WERI-Rb-1 (cell line): ENCODE measurements at places on chromosomes 1 and 21.

DNA sequence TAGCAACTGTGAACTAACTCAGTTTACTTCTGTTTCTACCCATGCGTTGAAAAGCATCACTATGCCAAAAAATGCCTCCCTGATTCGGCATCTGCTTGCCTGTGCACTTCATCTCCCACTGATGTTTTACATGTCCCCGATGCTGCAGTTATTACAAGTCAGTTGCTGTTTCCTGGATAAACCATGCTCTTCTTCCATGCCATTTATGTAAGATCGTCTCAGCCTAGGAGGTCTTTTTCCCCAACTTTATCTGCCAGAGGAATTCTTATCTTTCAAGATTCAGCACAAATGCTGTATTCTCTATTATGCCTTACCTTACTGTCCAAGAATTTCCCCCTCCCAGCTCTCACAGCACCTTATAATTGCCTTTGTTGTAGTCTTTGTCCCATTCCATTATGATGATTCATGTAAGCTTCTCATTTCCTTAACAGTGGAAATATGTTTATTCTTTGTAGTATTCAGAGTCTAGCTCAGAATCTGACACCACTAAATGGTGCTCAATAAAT lies 30.0 kb downstream of the PRKACB start:
- no peak for DNase-seq

DNA sequence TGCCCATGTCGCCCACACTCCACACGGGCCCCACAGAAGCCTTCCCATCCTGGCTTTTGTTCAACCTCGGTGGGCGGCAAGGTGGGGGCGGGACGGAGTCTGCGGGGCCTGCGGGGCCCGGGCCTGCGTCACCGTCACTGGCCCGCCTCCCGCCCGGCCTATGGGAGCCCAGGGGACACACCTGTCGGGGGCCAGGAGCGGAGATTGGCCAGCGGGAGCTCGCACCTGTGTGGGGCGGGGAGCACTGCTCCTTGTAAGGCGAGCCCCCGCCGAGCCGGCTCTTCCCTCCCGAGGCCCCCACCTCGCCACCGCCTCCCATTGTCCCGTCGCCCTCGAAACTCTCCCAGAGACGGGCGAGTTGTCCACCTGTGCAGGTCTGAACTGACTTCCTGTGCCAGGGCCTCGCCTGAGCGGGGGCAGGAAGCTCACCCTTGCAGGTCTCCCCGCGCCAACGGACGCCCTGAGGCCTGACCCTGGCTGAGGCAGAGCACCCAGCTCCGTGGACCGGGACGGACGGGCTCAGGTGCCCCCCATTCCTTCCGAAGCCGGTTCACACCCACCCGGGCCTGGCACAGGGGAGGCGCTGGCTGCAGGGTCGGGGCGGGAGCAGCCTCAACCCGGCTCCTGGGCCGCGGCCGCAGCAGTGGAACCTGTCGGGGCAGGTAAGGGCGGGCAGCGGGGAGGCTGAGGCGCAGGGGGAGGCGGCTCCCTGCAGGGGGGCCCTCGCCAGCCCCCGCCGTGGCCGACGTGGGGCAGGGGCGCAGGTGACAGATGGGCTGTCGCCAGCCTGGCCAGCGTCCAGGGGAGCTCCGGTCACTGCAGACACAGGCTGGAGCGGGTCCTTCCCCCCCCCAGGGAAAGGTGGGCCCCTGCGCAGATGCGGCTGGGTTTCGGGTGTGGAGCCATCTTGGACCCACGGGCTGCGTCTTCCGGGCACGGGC lies 10.8 kb upstream of the TTLL10 start:
- DNase-seq: no peak

- no peak for DNase-seq
Observed at GRCh38 chr1:231286603-231287002, 45.6 kb downstream of the GNPAT start.

DNA sequence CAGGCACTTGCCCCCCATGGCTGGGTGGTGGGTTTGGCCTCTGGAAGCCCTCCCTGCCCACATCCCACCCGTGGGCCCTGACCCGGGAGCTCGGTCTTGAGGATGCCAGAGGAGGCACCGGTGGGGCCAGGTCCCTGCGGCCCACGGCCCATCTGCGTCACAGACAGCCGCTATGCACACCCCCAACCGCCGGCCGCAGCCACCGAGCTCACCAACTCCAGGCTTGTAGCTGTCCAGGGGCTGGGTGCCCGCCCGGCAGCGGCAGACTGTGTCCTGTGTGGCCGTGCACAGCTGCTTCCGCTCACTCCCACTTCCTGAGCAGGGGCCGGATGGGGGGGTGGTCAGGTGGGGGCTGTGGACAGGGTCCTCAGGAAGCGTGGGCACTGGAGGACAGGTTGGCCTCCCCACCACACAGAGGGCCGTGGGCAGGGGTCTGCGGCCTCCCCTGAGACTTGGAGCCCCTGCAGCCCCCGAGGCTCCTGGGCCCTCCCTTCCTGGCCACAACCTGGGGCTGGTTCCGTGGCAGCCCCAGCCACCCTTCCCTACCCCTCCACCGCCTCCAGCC lies 1.1 kb downstream of the TNFRSF4 start:
- DNase-seq: no peak

DNA sequence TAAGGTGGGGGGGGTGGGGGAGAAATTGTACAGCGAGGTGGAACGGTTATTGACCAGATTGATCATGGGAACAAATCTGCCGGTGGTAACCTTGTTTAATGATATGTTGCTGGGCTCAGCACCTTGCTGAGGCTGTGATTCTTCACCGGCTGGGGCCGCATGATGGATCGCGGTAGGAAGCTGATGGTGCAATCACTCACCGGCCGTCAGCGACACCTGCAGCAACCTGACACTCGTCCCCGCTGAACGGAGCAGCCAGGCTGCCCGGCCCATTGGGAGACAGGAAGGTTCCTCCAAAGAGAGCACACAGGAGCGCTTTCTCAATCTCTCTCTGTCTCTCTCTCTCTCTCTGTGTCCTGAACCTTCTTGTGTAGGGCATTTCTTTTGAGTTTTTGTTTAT lies 128.5 kb upstream of the RRP15 start:
- no peak for DNase-seq

DNA sequence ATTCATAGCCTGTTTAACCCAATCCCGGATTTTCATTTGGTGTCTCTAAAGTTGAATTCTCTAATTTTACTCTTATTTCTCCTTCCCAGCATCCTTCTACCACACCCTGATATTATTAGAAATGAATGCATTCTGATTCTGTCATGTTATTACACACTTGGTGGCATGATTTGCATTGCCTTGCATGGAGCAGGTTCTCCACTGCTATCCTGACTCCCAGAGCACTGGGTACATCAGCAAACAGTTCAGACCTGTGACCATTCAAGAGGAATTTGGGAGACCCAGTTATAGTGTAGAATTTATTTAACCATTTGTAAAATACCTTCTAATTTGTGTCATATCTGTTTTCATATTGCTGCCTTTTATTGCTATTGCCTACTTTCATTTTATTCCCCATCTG lies 2.6 kb downstream of the LRRC8B start:
- no peak for DNase-seq
